ENCODE measurements at places on chromosomes 11 and 22.

DNA sequence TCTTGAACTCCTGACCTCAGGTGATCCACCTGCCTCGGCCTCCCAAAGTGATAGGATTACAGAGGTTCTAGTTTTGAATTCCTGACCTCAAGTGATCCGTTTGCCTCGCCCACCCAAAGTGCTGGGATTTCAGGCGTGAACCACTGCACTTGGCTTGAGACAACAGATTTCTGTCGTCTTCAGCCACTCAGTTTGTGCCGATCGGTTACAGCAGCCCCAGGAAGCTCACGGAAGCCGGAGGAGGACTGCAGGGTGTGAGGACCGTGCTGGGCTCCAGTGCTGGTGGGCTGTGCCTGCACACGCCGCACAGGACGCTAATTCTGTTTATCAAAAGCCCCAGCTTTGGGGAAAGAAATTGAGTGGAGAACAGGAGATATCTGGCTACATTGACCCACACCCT is 82.0 kb downstream of the CELSR1 start:
- DNase-seq = no peak

DNA sequence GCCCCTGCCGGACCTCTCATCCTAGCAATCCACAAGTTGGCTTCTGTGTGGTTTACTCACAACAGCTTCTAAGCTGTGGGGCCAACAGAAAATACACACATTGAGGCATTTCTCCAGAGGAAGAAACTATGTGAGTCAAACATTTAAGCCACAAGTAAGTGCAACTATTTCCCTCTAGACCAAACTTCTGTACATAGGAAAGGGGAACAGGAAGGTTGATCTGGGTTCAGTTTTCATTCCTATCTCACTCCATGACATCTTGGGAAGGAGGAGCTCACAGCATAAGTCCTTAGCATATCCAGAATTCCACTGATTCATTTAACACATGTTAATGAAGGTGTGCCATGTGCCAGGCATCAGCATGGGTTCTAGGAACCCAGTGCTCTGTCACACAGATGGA is 72.8 kb upstream of the PICALM start:
- DNase-seq = no peak

DNA sequence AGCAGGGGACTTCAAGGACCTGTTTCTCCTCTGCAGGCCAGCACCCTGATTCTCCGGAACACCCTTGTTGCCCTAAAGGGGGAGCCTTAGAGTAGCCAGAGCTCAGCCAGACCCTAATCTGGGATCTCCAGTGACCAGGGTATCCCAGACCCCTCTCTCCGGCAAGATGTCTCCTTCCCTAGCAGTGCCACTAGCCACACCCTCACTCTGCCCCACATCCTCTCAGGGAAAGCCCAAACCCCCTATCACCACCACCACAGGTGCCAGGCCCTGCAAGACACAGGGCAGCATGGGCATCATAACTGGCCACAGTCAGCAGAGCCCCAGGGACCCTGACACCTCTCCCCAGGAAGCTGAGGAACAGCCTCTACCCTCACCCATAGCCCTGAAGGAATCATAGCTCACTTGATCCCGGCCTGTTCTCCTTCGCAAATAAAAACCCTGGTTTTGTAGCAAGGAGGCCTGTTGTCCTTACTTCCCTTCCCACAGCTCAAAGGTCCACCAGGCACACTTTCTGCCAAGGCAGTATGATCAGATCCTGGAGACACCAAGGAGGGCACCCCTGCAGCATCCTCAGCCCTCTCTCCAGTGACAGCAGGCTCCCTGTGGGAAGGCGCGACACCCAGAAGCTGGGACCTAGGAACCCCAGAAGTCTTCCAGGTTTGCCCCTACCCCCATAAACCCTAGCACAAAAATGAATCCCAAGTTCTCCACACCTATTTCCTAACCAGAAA is 4.6 kb downstream of the CFL1 start:
- no peak for DNase-seq

DNA sequence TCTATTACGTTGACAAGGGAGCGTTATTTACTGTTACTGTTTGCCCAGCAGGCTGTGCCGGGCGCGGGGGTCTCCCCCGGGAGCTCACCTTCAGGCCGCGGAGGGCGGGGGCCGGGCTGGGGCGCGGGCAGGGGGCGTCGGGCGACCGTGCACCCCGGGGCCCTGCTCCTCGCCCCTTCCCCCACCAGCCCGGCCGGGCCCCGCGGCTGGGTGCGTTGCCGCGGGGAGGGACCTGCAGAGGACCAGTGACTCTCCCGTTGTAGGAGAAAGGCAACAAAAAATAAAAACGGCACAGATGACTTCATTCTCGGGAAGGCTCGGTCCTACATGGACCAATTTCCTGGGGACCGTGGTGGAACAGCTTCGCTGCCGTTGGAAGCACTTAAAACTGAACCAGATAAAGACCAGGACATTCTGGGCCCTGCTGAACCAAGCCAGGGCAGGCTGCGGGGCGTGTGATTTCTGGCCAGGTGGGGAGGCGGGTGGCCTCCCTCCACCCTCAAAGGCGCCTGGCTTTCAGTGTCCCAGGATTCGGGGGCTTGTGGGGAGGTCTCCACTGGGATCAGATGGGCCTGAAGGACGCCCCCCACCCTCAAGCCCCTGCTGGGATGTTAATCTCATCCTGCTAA is 57.4 kb downstream of the IGLL1 start:
- DNase-seq = peak; percentile 18

- DNase-seq = no peak
Observed at GRCh38 chr22:35124691-35125219, 58.8 kb downstream of the ISX start.

DNA sequence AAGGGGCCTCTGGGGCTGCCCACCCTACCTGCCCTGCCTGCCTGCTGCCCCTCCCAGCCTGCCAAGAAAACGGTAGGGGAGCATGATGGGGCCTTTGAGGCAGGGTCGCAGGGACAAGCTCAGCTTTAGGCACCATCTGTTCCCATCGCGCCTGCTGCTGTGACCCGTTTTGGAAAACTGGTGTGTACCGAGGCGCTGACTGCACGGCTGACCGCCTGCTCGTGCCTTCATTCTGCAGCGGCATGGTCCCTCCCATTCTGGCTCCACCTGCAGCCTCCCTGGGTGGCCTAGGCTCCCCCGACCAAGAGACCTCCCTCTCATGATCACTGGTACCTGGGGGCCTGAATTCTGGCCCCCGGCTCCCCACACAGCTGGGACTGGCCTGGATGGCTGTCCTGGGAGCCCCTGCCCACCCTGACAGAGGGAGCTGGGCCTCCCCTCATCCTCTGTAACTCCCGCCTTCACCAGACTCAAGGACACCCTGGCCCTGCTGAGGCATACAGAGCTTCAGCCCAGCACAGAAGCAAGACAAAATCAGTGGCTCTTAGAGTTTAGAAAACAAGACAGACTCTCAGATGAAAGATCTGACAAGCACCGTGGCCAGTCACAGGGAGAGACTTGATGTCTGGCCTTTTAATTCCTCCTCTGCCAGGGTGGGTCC is 6.5 kb upstream of the MYRF start:
- no peak for DNase-seq
